Right ventricle myocardium inferior (tissue), 1 donor: ENCODE measurements at places on chromosomes 16 and 17. TPM values are rescaled to one million over a fixed set of nuclear protein-coding genes. Genes with fewer than 3 reads are reported as not detected.

The TOP2A gene
- 3.0 TPM for total RNA-seq

The FADS6 gene
- 0.19 TPM for total RNA-seq

The CLDN7 gene
- 1.2 TPM for total RNA-seq

The PRAC2 gene
- total RNA-seq, result not detected

DNA sequence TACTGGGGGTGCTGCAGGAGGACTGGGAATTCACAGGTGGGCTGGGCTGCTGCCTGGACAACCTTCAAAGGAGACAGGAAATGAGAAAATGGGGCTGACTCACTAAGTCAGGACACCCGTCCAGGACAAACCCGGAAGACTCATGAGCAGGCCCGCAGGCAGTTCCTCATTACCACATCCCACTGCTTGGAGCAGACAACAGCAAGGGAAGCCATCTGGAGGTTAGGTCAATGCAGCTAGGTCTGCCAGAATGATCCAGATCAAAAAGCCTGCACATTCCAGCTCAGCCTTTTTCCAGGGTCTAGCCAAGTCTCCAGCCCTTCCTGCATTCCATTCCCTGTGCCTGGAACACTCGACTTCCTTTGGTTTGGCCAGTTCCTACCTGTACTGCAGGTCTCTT is 536.5 kb upstream of the CDH11 start:
- no peak for DNase-seq

- no peak for DNase-seq
Measured at GRCh38 chr16:12026741-12027490, 50.4 kb downstream of the SNX29 start.

GRCh38 chr16:85205747-85206471 is 93.6 kb upstream of the CIBAR2 start:
- no peak for DNase-seq

DNA sequence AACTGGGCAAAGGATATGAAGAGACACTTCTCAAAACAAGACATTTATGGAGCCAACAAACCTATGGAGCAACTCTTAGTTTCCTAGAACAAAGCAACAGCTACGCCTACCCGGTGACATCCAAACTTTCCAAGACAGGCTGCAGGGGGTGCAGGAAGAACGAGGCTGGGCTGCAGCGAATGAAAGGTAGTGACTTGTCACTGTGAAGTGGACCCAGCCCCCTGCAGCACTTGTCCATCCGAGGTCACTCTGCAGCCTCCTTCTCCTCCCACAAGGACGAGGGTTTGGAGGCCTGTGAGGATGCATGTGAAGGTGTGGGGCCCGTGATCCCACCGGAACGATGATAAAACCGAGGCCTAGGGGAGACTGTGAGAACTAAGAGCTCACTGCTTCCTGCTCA is 192.6 kb upstream of the RPL38 start:
- no peak for DNase-seq

GRCh38 chr17:60422162-60422665 is at the start of gene CHCT1:
Gene CHCT1 (plus strand): TSS chr17:60422489. CDS start chr17:60422593, 104 bp downstream.
- DNase-seq, result no peak

GRCh38 chr16:54689072-54689865 is 241.4 kb upstream of the IRX5 start:
- DNase-seq, result no peak

DNA sequence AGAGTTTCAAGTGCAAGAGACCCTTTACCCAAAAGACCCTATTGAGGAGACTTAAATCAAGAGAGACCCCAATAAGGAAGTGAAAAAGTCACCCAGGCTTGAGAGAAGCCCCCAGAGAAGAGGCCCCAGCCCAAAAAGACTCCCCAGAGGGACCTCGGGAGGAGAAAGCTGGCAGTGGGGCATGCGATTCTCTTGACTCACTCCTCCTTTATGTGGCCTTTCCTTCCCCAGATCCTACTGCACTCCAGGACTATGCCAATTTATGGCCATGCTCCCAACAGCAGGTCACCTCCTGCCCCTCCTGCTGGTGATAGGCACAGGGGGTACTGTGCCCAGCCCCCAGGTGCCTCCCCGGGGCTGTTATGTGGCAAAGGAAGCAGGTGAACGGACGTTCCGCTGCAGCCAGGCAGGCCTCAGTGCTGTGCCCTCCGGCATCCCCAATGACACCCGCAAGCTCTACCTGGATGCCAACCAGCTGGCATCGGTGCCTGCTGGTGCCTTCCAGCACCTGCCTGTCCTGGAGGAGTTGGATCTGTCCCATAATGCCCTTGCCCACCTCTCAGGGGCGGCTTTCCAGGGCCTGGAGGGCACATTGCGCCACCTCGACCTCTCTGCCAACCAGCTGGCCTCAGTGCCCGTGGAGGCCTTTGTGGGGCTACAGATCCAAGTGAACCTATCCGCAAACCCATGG is 16.3 kb downstream of the LRRC3C start:
- DNase-seq, result peak; percentile 48

GRCh38 chr17:8176197-8176940 is at the start of gene TMEM107:
Gene TMEM107 (minus strand): TSS chr17:8176380. CDS start chr17:8176286, 94 bp downstream.
- DNase-seq, result peak; percentile 95

- DNase-seq, result no peak
Measured at GRCh38 chr17:38711792-38712571, 6.9 kb downstream of the MLLT6 start.

GRCh38 chr16:85025781-85026653 is 1.6 kb upstream of the KIAA0513 start:
- no peak for DNase-seq
